Right renal cortex interstitium (tissue), 3 donors: ENCODE measurements at places on chromosomes 12 and 14.

DNA sequence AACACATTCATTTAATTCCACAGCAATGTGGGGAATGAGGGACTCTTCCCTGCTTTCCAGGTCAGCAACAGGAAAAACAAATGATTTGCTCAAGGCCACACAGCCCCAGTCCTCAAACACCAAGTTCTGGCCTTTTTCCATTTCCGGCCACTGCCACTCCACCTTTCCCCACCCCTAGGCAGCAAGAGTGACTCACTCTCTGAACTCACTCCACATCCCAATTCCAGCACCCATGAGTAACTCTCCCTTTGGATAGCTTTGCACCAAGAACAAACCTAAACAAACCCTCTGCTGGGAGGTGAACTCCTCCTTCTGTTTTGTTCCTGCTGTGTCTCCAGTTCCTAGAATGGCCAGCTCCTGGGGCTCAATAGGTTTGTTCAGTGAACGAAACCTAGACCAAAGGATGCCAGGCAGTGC lies 30.4 kb upstream of the PLEKHG6 start:
- DNase-seq, result no peak

DNA sequence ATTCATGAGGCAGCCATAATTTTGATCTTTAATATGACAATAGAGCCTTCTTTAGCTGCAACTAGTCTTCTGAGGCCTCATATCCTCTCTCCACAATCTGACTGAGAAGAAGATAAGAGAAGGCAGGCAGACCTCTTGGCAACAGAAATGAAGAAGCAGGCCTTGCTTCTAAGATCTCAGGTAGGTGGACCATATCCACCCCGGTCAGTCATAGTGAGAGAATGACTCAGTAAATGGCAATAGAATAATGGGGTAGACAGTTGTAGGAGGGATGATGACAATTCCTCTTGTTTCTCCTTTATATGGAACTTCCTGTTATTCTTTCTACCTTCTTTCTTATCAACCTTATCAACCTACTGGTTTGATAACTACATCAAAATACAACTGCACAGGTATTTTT lies 246.7 kb upstream of the G2E3 start:
- no peak for DNase-seq

DNA sequence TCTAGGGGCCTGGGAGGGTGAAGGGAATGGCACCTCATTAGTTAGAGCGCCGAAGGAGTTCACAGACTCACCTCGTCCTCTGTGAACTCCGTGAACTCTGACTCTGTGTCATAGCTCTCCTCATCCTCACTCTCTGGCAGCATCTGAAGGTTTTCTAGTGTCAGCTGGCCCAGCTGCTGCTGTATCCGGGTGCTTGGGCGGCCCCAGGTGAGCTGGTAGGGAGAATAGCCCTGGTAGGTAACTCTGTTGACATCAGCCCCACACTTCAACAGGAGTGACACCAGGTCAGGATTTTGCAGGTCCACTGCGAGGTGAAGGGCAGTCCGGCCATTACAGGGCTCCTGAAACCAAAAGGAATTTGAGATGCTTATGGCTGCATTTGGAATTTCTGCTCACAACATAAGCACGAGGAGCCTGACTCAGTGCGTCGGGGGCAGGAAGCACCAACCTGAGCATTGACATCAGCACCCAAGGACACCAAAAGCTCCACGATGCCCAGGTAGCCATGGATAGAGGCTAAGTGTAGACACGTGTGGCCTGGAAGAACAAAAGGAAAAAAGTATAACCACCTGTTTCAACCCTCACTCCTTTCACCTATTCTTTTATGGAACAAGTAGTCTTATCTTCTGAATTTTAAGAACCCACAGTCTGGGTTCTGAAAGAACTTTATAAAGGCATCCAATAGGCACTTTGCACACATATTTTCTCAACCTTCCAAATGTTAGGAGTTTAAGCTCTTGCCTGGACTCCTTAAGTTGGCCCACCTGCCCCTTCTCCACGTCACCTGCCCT lies 2.0 kb downstream of the NFKBIA start:
- DNase-seq, result no peak

DNA sequence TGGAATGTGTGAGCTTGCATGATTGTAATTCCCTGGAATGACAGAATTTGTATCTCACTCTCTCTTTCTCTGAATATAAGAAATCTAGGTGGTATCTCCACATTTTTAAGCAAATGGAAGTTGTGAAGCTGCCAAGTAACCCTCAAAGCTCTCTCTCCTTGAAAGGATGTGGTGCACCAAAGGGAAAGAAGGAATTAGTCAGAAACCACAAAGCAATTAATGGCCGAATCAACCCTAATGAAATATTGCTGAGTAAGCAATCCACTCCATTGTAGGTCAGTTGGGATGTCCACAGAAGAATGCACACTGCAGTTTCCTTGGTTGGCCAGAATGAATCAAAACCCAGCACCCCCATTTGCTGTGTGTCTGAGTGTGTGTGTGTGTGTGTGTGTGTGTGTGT lies 153.5 kb downstream of the KCNA5 start:
- no peak for DNase-seq

DNA sequence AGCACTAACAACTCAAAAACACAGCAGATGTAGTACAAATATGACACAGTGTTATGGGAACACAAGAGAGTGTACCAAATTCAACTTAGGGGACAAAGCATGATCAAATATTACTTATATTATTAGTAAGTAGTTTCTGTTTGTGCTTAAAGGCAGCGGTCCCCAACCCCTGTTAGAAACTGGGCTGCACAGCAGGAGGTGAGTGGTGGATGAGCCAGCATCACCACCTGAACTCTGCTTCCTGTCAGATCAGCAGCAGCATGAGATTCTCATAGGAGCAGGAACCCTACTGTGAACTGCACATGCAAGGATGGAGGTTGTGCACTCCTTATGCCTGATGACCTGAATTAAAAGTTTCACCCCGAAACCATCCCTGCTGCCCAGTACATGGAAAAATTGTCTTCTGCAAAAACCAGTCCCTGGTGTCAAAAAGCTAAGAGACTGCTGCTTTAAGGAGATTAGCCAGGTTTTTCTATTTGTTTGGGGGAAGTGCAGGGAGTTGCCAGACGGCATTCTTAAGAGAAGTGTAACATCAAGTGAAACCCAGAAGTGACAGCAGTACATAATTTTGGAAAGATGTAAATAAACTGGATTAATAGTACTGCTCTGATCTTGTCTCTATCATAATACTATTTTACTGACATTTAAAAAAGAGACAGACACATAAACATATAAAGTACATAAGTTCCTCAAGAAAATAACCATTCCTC lies 26.7 kb downstream of the GTF2A1 start:
- no peak for DNase-seq

GRCh38 chr12:69151254-69151764 lies 88.1 kb upstream of the CPSF6 start:
- no peak for DNase-seq
